AG10803 (cell line): ENCODE measurements at places on chromosomes 1 and 21.

- peak; percentile 93 for DNase-seq
These were observed 2.8 kb upstream of the SPSB1 start for GRCh38 chr1:9289711-9290485.

GRCh38 chr1:47325528-47325927 is 8.1 kb upstream of the CMPK1 start:
- no peak for DNase-seq

- no peak for DNase-seq
These were observed 62.6 kb upstream of the FAM20B start for GRCh38 chr1:178962853-178963711.

- no peak for DNase-seq
These were observed 25.3 kb downstream of the DPH5 start for GRCh38 chr1:101000131-101000873.

DNA sequence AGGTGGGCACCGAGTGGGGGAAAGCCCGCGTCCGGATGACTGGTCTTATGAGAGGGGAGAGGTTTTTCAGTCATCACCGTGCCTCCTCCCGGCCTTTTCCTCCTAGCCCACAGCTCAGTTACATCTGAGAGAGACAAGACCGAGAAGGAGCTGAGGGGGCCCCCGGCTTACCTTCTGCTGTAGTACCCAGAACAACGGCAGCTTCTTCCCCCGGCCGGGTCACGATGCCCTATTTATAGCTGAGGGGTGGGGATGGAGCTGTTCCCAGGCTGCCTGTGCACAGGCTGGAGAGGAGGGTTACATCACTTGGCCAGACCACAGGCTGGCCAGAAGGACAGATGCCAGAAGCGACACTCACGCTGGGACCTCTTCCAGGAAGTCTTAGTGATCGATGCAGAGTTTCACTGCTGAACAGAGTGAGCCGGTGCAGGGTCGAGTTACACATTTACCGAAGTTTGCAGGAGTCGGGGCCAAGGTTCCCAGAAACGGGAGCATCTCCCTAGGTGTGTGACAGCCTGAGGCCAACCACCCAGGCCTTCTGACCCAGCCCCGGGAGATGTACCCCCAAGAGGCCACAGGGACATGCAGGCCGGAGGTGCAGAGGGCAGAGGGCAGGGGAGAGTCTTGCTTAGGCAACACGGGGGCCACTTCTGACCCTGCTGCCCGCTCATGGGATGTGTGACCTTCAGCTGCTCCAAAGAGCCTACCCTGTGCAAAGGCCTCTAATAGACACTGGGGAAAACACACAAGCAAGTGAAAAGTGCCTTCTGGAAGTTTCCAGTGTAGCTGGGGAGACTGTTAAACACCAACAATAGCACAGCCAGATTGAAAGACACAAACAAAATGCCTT is at the start of gene AGT:
TSS of gene AGT (minus strand) at position 208 of the 850 bp plus-strand sequence. CDS start 3,299 bp downstream, outside the sequence.
- DNase-seq = peak; percentile 87

GRCh38 chr21:29323189-29323588 is 24.5 kb downstream of the BACH1 start:
- no peak for DNase-seq

DNA sequence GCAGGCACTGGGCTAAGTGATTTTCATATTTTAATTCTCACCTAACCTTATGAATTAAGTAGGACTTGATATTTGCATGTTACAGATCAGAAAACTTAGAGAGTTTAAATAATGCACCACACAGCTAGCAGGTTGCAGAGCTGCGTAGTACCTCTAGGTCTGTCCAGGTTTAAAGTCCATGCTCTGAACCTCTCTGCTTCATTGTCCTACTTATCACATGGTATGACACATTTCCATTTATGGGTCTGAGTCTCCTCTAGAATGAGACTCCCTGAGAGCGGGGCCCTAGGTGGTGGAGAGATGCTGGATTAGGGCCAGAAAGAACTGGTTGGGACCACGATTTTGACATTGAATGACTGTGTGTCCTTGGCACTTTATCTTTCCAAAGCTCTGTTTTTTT is 102.5 kb upstream of the USP24 start:
- no peak for DNase-seq
